Right renal cortex interstitium (tissue), 3 donors: ENCODE measurements at places on chromosomes 11 and 22. TPM values are rescaled to one million over a fixed set of nuclear protein-coding genes. Genes with fewer than 3 reads are reported as not detected.
A peak's percentile ranks its signal among the peaks of the same experiment; 100 is the strongest.

- DNase-seq: peak; percentile 32
Measured at GRCh38 chr11:112279901-112280267, 19.2 kb upstream of the PLET1 start.

GRCh38 chr11:78094250-78094649 lies 14.6 kb upstream of the NDUFC2 start:
- DNase-seq: no peak

DNA sequence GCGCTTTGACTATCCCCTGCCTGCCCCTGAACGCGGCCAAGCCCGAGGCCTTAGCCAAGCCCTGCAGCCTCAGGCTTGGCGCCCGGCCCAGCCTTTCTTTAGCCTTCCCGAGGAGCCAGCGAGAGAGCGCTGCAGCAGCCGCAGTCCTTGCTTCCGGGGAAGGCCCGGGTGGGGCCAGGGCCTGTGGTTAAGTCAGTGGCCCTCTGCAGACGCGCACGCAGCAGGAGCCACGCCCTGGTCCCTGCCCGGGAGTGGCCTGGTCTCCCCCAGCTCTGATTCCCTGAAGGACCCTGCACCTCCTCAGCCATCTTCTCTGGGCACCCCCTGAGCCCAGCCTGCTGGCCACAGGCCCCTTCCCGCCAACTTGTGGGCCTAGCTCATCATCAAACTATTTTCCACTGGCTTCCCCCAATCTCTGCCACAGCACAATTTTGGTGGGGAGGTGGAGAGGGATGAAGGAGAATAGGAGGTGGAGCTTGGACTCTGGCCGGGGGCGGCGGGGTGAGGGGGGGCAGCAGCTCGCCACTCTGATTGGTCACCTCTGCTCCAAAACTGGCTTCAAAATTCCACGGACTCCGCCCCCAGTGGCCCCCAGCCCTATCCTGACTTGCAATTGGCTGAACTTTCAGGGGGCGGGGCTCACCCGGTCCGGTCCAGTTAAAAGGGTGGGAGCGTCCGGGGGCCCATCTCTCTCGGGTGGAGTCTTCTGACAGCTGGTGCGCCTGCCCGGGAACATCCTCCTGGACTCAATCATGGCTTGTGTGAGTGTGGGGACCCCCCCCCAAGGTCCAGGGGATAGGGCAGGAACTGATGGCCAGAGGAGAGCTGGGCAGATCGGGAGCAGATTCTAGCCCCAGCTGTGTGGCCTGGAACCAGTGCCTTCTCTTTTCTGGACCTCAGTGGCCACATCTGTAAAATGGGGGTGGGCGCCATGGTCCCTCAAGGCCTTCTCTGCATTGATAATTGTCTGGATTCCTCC lies at the start of gene LGALS1:
LGALS1 (plus strand) TSS at position 686 of the 979 bp plus-strand sequence; CDS start at position 753, 67 bp downstream.
- DNase-seq: no peak

SLC17A6 gene
- not detected for polyA plus RNA-seq

OR5A1 gene
- polyA plus RNA-seq: not detected

CRYBB3 gene
- 0.18 TPM for polyA plus RNA-seq

GLYATL1 gene
- polyA plus RNA-seq: 137 TPM
